ENCODE measurements at places on chromosomes 7 and 10. TPM values are rescaled to one million over a fixed set of nuclear protein-coding genes. Genes with fewer than 3 reads are reported as not detected.

Gene OR6V1
- total RNA-seq: not detected

- no peaks in the 10 kb centered on the region for H3K27me3 ChIP-seq
- H3K4me1 ChIP-seq: no peaks in the 10 kb centered on the region
- no peaks in the 10 kb centered on the region for H3K36me3 ChIP-seq
- no peak for DNase-seq
- no peak overlapping the region for H3K27ac ChIP-seq
- H3K4me3 ChIP-seq: no peak overlapping the region
These were observed 319.7 kb upstream of the GHITM start for GRCh38 chr10:83819609-83820008.

DNA sequence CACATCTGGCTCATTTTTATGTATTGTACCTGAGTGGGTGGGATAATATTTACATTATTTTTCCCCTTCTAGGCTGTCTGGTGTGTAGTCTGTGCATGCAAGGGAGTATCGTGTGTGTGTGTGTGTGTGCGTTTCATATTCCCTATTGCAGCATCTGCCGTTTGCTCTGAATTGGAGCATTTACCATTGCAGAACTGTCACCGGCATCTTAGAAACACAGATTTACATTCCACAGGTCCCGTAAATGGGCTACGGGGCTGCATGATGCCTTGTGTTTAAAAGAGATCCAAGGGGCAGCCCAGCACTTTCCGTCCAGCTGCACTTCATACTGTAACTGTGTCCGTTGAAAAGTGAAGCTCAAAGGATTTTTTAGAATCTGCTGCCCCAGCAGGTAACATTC, 167.1 kb upstream of the KIAA1217 start:
- no peaks in the 10 kb centered on the region for H3K36me3 ChIP-seq
- H3K4me3 ChIP-seq: no peak overlapping the region
- H3K4me1 ChIP-seq: no peaks in the 10 kb centered on the region
- no peak for DNase-seq

Gene LRRC18
- not detected for total RNA-seq

GRCh38 chr10:76572021-76572420, 1065.6 kb downstream of the KCNMA1 start:
- no peaks in the 10 kb centered on the region for H3K4me1 ChIP-seq
- no peaks in the 10 kb centered on the region for H3K27me3 ChIP-seq
- DNase-seq: no peak
- H3K36me3 ChIP-seq: no peaks in the 10 kb centered on the region
- no peak overlapping the region for H3K27ac ChIP-seq

Gene LDB1
- 29.6 TPM for total RNA-seq

Gene CPED1
- total RNA-seq: 14.3 TPM

Gene CHST15
- 57.8 TPM for total RNA-seq

Gene LIPJ
- 2.5 TPM for total RNA-seq

Gene SFRP5
- 1.8 TPM for total RNA-seq

- H3K36me3 ChIP-seq: no peaks in the 10 kb centered on the region
- H3K4me3 ChIP-seq: no peak overlapping the region
- no peak for DNase-seq
- H3K27ac ChIP-seq: no peak overlapping the region
- H3K27me3 ChIP-seq: no peaks in the 10 kb centered on the region
These were observed 414.1 kb upstream of the ETV1 start for GRCh38 chr7:14403587-14403986.

Gene NACAD
- total RNA-seq: 3.2 TPM

Gene EGR2
- total RNA-seq: 4.3 TPM

Gene MEIG1
- not detected for total RNA-seq

DNA sequence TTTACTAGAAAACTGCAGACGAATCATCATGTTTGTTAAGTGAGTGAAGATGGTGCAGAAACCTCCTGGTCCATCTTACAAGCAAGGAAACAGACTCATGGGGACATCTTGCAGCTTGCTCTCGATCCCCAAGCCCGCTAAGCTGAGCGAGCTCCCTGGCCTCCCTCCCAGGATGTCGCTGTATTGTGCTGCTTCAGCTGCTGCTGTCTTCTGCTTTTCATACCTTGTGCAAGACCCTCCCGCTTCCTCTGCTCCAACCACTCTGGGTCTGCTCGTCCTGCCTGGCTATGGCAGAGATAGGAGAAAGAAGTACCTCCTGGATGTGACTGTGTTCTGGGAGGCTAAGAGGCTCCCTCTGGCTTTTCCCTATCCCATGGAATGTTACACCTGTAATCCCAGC, 285.2 kb upstream of the FZD8 start:
- no peak overlapping the region for H3K27ac ChIP-seq
- no peaks in the 10 kb centered on the region for H3K27me3 ChIP-seq
- H3K36me3 ChIP-seq: no peaks in the 10 kb centered on the region
- H3K4me1 ChIP-seq: no peaks in the 10 kb centered on the region
- no peak overlapping the region for H3K4me3 ChIP-seq

DNA sequence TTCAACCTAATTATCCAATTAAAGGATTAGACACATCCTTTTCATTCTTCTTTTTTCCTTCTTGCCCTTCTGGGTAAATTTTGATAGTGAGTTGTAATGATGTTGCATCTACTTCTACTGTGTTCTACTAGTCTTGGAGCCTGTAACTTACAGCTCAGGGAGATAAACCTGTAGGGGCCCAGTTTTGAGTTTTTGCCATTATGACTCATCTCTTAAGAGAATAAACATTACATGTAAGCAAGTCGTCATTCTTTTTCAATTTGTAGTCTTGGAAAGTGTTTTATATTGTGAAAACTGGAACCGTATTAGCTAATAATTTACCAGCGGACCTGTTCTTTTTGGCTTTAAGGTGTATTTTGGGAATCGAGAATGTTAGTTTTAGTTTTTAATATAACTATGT, 89.7 kb upstream of the RPA3 start:
- DNase-seq: no peak
- H3K36me3 ChIP-seq: no peaks in the 10 kb centered on the region
- H3K27me3 ChIP-seq: no peaks in the 10 kb centered on the region
- no peaks in the 10 kb centered on the region for H3K4me1 ChIP-seq
- no peak overlapping the region for H3K27ac ChIP-seq

DNA sequence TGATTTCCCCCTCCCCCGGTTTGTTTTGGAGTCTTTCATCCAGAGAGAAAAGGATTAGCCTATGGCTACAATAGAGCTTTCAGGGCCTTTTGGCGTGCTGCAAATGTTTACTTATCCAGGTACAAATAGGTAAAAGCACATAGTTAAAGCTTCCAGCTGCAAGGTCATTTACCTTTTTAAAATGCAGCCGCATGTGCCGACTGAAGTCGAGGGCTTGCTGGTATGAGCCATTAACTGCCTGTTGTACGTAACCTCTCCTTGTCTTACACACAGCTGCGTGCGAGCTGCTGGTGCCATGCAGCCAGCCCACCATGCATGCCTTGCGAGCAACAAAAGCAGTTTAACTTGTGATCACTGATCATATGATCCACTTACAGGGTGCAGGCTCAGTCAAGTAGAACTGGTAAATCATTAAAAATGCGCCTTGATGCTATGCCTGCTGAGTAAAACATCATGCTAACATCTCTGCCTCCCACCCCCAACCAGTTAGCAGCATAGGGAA, 866.4 kb downstream of the LRMDA start:
- no peak for DNase-seq
- H3K27me3 ChIP-seq: no peaks in the 10 kb centered on the region
- H3K27ac ChIP-seq: no peak overlapping the region
- H3K36me3 ChIP-seq: no peaks in the 10 kb centered on the region
- no peak overlapping the region for H3K4me3 ChIP-seq
- H3K4me1 ChIP-seq: no peaks in the 10 kb centered on the region

DNA sequence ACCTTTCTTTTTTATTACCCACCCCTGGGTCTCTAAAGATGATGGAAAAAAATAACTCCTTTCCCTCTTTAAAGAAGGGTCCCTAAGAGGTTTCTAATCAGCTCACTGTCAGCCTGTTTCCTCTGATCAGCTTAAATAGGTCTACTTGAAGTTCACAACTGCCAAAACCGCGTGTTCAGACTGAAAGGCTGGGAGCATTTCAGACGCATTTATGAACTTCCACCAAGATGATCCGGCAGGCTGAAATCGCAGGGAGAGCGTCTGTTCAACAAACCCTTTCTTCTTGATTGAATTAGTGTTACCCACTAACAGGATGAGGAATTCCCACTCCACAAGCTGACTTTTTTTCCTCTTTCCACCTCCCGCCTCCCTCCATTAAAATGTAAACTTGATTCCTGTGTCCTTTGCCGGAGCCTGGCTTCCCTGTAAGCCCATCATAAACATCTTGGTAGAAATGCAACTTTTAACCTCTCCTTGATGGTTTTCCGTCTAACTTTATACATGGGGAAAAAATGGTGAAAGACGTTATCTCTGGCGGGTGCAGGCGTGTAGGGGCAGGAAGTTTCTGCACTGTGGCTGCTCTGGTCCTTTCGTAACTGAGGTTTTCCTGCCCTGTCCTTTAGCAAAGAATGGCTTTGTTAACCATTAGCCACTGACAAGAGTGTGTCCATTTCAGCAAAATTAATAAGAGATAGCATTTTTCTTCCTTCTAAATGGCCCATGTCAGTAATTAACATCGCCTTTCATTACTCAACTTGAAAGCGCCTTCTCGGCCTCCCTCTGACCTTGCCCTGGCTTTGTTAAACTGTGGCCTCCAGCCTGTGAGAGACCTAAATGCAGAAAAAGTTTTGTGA, 130.7 kb downstream of the BAMBI start:
- H3K27ac ChIP-seq: no peak overlapping the region
- no peaks in the 10 kb centered on the region for H3K4me1 ChIP-seq
- no peak for DNase-seq
- H3K27me3 ChIP-seq: no peaks in the 10 kb centered on the region

DNA sequence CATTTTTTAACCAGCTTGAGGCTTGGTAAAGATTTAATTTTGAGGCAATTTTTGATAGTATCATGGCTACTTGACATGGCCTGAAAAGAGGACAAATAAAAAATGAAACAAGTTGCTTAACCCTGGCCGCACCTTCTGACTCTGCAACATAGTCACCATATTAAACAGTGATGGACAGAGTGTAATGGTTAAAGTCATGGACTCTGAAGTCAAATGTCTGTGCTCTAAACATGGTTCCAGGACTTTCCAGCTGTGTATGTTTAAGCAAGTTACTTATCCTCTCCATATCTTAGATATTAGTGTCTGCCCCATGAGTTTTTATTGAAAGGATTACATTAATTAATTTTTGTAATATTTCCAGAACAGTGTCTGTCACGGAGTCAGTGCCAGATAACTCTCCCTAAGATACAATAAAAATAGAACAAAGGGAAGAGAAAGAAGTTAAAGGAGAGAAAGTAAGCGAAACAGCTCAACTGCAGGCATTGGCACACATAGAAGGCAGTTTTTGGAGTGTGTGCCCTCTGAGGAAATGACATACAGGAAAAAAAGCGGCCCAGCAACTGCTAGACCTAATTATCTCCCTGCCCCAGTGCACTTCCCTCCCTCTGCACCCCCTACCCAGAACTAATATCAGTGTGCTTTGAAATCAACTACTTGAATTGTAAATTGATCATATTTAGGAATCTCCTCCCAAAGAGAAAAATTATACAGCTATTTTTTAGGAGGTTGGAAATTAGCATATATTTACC, 65.3 kb downstream of the MACC1 start:
- no peaks in the 10 kb centered on the region for H3K4me1 ChIP-seq
- H3K4me3 ChIP-seq: no peak overlapping the region
- no peak overlapping the region for H3K27ac ChIP-seq
- H3K27me3 ChIP-seq: no peaks in the 10 kb centered on the region

DNA sequence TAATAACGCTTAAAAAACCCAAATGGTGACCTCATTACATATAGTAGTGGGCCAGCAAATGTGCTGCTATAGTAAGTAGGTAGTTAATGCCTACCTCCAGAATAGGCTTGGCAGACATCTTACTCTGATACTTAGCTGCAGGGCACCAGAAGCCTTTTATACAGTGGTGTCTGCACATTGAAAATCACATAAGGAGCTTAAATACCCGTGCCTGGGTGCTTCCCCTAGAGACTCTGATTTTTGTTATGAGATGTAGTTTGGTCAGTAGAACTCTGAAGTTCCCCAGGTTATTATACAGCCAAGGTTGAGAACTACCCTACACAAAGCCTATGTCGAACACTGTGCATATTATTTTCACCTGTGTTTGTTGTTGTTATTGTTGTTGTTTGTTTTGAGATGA, 47.2 kb downstream of the ANKIB1 start:
- DNase-seq: no peak
- H3K36me3 ChIP-seq: no peaks in the 10 kb centered on the region
- no peak overlapping the region for H3K4me3 ChIP-seq
- H3K27me3 ChIP-seq: no peaks in the 10 kb centered on the region
- H3K4me1 ChIP-seq: no peaks in the 10 kb centered on the region

Gene KIAA1217
- total RNA-seq: 154 TPM

- H3K4me1 ChIP-seq: no peaks in the 10 kb centered on the region
- H3K27ac ChIP-seq: no peak overlapping the region
- H3K4me3 ChIP-seq: no peak overlapping the region
- H3K36me3 ChIP-seq: no peaks in the 10 kb centered on the region
- DNase-seq: no peak
These were observed 152.0 kb upstream of the LRGUK start for GRCh38 chr7:133975130-133975529.

GRCh38 chr10:33434933-33435332, 100.5 kb upstream of the NRP1 start:
- H3K4me1 ChIP-seq: no peaks in the 10 kb centered on the region
- H3K27ac ChIP-seq: no peak overlapping the region
- no peak for DNase-seq
- H3K36me3 ChIP-seq: no peaks in the 10 kb centered on the region

DNA sequence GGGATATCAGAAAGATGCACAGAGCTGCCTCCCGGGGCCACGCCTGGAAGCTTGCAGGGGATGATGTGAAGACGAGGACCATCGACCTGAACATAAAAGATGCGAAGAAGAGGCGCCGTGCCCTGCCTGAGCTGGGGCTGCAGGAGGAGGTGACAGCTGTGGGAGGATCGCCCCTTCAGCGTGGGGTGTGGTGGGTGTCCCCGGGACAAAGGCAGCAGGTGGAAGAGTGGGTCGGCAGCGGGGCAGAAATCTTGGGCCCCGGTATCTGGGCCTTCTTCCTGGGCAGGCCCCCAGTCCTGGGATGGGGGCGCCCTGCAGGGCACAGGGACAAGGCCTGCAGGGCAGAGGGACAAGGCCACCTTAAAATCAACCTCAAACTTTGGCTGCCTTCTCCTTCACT, 134.9 kb downstream of the OR13A1 start:
- H3K4me3 ChIP-seq: no peak overlapping the region
- H3K4me1 ChIP-seq: no peaks in the 10 kb centered on the region
- H3K36me3 ChIP-seq: no peaks in the 10 kb centered on the region
- no peak for DNase-seq
- no peaks in the 10 kb centered on the region for H3K27me3 ChIP-seq
- no peak overlapping the region for H3K27ac ChIP-seq

- no peaks in the 10 kb centered on the region for H3K36me3 ChIP-seq
- H3K4me3 ChIP-seq: no peak overlapping the region
- H3K27ac ChIP-seq: no peak overlapping the region
- no peaks in the 10 kb centered on the region for H3K4me1 ChIP-seq
- H3K27me3 ChIP-seq: no peaks in the 10 kb centered on the region
These were observed 32.7 kb upstream of the PFKP start for GRCh38 chr10:3034616-3035015.

- DNase-seq: no peak
- H3K4me3 ChIP-seq: no peak overlapping the region
- H3K27me3 ChIP-seq: no peaks in the 10 kb centered on the region
- H3K27ac ChIP-seq: no peak overlapping the region
- no peaks in the 10 kb centered on the region for H3K36me3 ChIP-seq
These were observed 7.2 kb downstream of the ADAMTS14 start for GRCh38 chr10:70679498-70679897.

- H3K4me3 ChIP-seq: no peak overlapping the region
- no peak overlapping the region for H3K27ac ChIP-seq
- no peaks in the 10 kb centered on the region for H3K36me3 ChIP-seq
- no peak for DNase-seq
These were observed 126.4 kb downstream of the DNAJB6 start for GRCh38 chr7:157463245-157463644.

- H3K27ac ChIP-seq: no peak overlapping the region
- DNase-seq: no peak
- no peaks in the 10 kb centered on the region for H3K27me3 ChIP-seq
- no peaks in the 10 kb centered on the region for H3K36me3 ChIP-seq
These were observed 60.0 kb upstream of the KLF14 start for GRCh38 chr7:130793855-130794618.
